Activated T-helper 17 cell treated with anti-CD3 and anti-CD28 coated beads, Interleukin-2, amount 50 U/mL, for 72 hours (primary cell): ENCODE measurements at places on chromosomes 13 and 19.

DNA sequence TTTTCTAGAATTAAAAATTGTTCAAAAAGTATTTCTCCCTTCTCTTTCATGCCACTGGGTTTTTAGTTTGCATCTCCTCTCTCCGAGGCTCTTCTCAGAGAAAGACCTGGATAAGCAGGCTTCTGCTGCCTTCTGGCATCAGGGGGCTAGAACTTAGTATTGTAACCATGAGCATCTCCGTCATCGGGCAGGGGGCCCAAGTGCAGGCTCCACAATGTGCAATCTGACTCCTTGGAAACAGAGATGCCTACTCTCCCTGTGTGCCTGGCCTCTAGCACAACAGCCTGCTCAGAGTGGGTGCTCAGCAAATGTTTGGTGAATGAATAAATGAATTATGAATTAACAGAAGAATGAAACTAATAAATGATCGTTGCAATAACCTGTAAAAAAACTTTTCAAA lies 45.6 kb upstream of the MTIF3 start:
- no peak for ATAC-seq

GRCh38 chr19:1407528-1408299 lies at the start of gene DAZAP1:
Gene DAZAP1 (plus strand): TSS chr19:1407586. CDS start chr19:1407774, 188 bp downstream.
- peak; percentile 23 for ATAC-seq

DNA sequence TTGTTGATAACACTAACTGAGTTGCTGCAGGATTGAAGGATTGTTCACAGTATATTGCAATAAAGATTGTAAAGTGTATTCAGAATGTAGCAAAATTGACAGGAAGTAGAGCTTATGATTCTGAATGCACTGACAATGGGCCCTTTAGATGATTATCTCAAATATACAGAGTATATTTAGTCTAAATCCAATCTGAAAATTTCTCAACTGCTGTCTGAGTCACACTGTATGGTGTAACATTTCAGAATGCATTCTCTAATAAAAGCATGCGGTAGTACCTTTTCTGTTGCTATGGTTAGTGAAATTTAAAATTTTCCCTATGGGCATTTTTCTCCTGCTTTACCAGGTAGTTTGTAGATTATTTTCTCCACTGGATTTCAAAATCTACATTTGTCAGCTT lies 365.2 kb downstream of the PCDH17 start:
- ATAC-seq: no peak

GRCh38 chr13:58085819-58086218 lies 454.3 kb downstream of the PCDH17 start:
- ATAC-seq: peak; percentile 44
